ENCODE measurements at places on chromosomes 16 and 17.

GRCh38 chr16:46583036-46583435 lies 38.1 kb downstream of the SHCBP1 start:
- DNase-seq: no peak

- no peak for DNase-seq
These were observed 207.6 kb downstream of the RAB11FIP4 start for GRCh38 chr17:31598921-31599571.

DNA sequence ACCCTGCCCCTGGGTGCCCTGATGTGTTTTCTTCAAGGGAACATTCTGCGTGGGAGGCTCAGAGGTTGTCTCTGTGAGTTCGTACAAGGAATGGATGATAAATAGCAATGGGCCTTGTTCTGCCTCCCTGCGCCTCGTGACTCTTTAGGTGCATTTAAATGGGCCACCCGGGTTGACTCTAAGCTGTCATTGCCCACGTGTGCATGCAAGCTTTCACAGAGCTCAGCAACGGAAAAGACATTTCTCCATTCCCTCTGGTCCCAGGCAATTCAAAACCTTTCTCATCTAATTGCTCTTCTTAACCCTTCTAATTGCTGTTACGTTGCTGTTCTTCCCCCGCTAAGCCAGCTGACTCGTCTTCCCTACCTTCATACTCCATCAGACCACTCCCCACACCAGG lies 71.5 kb upstream of the SDK2 start:
- DNase-seq: no peak

GRCh38 chr16:58378401-58378800 lies 13.9 kb upstream of the GINS3 start:
- no peak for DNase-seq

DNA sequence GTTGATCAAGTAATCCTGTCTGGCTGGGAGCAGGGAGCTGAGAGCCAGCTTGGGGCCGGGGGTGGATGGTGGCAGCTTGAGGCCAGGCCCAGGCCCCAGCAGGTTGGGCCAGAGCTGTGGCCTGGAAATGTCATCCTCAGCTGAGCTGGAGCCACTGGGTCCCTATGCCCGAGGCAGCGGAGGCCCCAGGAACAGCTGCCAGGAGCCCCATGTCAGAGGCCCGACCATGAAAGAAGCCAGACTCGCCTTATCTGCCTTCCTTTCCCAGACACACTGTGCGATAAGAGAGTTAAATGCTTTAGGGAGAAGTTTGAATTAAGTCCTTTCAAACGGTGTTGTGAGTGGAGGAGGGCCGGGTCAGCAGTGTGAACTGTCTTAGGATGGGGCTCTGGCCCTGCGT lies 3.5 kb downstream of the SMTNL2 start:
- DNase-seq: no peak

Data from HFFc6 (cell line).